ENCODE measurements at places on chromosomes 3 and 15. TPM values are rescaled to one million over a fixed set of nuclear protein-coding genes. Genes with fewer than 3 reads are reported as not detected.

Gene ALDH1L1
- not detected for total RNA-seq

Gene APEH
- total RNA-seq, result 71.1 TPM

GRCh38 chr3:177810162-177810623 lies 612.9 kb upstream of the TBL1XR1 start:
- DNase-seq, result no peak

Gene CLDN16
- total RNA-seq, result not detected

Gene CNOT10
- total RNA-seq, result 42.1 TPM

Gene SNRPN
- 212 TPM for total RNA-seq

GRCh38 chr3:159904455-159904854 lies 84.2 kb upstream of the IL12A start:
- no peak for DNase-seq

DNA sequence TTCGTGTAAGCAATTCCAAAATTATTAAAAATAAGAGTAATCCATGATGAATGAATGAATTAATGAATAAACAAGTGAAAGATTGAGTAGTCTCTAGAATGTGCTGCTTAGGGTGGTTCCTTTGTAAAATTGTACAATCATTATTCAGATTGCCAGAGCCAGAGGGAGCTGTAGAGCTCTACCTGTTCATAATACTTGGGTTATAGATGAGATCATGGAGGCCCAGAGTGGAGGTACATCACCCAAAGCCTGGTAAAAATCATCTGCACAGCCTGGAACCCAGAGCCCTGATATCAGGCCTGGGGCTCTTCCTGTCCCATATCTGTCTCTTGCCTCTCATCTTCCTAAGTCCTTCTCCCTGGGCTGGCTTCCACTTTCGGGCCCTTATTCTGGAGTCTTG lies 297.2 kb downstream of the RPLP1 start:
- DNase-seq, result no peak

Gene KCNMB2
- not detected for total RNA-seq

- DNase-seq, result no peak
Measured at GRCh38 chr15:65033659-65034269, 4.3 kb upstream of the MTFMT start.

DNA sequence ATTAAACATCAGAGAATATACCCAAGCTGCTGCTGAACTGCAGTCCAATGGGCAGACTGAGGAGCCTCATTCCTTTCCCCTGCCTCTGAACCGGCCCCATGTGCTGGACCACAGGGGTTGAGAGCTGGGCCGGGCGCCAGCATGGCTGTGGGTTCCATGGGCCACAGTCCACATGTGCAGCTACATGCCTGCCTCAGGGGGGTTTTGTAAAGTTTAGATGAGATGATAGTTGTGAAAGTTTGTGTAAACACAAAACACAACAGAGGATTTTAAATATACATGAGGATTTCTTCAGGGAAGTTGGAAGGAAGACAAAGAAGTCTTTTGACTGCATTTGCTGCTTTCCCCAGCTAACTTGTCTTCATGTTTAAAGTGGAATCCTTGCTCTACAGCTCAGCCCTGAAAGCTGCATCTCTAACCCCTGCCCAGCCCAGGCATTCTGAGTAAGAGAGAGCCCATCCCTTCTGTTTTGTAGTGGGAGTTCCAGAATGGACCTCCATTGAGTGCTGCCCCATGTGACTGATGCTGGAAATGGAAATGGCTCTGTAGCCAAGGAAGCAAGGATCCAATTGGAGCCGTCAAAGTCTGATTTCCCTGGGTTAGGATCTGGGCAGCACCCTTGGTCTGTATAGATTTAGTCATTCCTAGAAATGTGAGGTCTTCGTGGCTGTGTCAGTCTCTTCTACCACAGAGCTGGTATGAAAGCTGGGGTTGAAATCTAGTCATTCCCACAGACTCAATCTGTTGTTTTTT lies 17.5 kb downstream of the SLC12A8 start:
- no peak for DNase-seq

Gene PDE12
- 11.0 TPM for total RNA-seq

DNA sequence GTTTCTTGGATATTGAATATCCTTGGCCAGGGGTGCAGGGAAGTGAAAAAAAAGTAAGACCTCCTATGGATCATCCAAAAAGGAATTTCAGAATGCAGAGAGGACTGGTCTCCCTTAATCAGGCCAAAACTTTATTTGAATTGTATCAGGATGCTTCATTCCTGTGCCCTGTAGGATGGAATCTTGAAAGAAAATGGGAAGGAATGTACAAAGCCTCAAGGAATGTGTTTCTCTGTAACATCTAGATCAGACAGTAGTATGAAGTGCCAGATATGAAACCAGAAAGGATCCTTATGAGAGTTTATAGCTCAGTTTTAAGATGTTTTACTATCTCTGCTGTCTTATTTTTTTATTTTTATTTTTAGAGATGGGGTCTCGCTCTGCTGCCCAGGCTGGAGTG lies 6.5 kb upstream of the GSK3B start:
- DNase-seq, result no peak

- DNase-seq, result no peak
Measured at GRCh38 chr3:118781839-118782238, 252.8 kb downstream of the IGSF11 start.

DNA sequence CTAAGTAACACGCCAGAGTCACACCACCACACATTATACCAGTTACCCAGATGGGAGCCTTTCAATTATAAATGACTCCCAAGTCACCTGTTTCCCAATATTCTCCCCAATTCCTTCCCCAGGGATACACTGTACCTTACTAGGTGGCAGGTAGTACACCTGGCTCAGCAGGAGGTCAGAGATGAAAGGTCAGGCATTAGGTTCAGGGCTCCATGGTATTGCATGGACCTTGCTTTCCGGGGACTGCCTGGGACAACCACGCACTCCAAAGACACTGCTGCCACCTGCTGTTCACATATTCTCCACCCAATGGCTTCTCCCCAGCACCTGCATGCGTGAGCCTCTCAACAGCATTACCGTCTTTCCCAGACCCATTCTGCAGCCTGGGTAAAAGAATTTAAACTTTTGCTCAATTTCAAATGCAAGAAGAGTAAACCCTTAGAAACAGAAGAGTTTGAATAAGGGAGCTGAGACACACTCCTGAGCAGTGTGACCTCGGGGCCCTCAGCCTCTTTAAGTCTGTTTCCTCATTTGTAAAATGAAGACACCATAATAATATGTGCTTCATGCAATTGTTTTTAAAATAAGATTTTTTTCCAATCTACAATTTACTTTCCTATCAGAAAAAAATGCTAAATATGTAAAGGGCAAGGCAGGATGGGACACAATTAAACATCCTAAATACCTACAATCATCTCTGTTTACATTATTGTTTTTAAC lies 28.0 kb upstream of the LACTB start:
- peak; percentile 78 for DNase-seq

- DNase-seq, result no peak
Measured at GRCh38 chr15:62958528-62959363, 83.8 kb upstream of the TPM1 start.

Gene C3orf22
- total RNA-seq, result not detected

Gene RBMS3
- total RNA-seq, result 30.9 TPM

DNA sequence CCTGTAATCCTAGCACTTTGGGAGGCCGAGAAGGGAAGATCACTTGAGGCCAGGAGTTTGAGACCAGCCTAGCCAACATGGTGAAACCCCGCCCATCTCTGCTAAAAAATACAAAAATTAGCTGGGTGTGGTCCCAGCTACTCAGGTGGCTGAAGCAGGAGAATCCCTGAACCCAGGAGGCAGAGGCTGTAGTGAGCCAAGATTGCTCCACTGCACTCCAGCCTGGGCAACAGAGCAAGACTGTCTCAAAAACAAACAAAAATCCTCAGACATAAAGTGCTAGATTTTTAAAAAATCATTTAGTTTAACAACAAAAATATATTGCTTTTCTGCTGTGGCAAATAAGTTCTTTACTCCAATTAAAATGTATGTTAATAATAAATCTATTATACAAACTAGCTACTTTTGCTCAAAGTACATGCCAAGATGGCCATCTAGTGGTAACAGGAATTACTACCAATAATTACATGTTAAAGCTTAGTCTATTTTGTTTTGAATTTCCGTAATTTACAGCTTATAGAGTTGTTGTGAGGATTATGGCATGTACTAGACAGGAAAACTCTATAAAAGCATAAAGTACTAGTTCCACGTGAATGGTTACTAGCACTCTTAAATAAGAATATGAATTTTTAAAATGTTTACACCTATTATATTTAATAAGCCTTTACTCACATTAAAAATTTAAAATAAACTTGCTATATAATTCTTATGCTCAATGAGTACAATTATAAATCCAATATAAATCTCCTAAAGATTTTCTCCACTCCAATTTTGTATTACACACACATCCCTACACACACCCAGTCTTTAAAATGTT lies 39.0 kb downstream of the GABPB1 start:
- no peak for DNase-seq

- no peak for DNase-seq
Measured at GRCh38 chr3:9590282-9590791, 36.7 kb upstream of the LHFPL4 start.

Gene FBXL22
- 0.31 TPM for total RNA-seq

- DNase-seq, result peak; percentile 66
Measured at GRCh38 chr3:8607234-8608040, 37.2 kb downstream of the SSUH2 start.

Gene TEX55
- total RNA-seq, result not detected

Gene HYAL1
- 1.6 TPM for total RNA-seq
